T-helper 17 cell (primary cell): ENCODE measurements at places on chromosomes 7 and 10. TPM values are rescaled to one million over a fixed set of nuclear protein-coding genes. Genes with fewer than 3 reads are reported as not detected.

GRCh38 chr10:72272689-72273409, 875 bp upstream of the DDIT4 start:
- no peak for DNase-seq
- peaks cover 39% of the 10 kb centered on the region for H3K4me1 ChIP-seq
- H3K27me3 ChIP-seq, result no peaks in the 10 kb centered on the region
- peak overlapping the region; percentile 97 for H3K27ac ChIP-seq
- peak overlapping the region; percentile 98 for H3K4me3 ChIP-seq
- H3K36me3 ChIP-seq, result peaks cover 12% of the 10 kb centered on the region

DNA sequence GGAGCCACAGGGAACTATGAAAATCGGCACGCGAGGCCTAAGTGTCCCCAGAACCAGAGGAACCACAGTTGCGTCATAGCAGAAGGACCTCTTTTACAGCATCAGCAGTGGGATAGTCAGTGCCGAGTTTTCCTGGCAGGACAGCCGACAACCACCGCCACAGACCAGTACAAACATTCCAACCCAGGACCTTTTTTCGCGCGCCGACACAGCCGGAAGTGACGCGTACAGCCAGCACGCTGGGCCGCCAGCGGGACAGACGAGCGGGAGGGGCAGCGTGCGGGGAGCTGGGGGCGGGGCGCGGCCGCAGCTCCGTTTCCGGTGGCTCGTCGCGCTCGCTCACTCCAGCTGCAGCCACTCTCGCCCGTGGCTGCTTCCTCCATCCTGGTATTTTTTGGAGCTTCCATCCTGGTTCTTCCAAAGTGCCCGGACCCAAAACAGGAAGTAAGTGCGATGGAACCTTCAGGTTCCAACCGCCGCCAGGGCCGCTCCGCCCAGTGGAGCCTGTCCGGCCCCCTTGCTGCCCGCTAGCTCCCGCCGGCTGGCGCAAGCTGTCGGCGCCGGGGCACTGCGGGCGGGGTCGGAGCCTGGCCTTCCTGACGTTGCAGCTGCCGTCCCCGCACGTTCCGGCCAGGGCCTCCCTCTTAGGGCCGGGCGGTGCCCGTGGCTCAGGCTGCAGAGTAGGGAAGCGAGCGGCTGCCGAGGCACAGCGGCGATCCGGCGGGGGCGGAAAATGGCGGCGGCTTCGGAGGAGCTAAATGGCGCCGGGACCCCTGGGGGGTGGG, at the start of gene DMTF1:
TSS of gene DMTF1 (plus strand) at position 342 of the 785 bp plus-strand sequence. CDS start 12,489 bp downstream, outside the sequence.
- H3K27ac ChIP-seq, result peak within 1 kb of the TSS; percentile 99
- peaks cover 37% of the 10 kb centered on the region for H3K4me1 ChIP-seq
- H3K27me3 ChIP-seq, result no peaks in the 10 kb centered on the region
- DNase-seq, result peak; percentile 83
- H3K36me3 ChIP-seq, result peaks cover 6% of the 10 kb centered on the region

C10orf67 gene
- 0.26 TPM for total RNA-seq

DNA sequence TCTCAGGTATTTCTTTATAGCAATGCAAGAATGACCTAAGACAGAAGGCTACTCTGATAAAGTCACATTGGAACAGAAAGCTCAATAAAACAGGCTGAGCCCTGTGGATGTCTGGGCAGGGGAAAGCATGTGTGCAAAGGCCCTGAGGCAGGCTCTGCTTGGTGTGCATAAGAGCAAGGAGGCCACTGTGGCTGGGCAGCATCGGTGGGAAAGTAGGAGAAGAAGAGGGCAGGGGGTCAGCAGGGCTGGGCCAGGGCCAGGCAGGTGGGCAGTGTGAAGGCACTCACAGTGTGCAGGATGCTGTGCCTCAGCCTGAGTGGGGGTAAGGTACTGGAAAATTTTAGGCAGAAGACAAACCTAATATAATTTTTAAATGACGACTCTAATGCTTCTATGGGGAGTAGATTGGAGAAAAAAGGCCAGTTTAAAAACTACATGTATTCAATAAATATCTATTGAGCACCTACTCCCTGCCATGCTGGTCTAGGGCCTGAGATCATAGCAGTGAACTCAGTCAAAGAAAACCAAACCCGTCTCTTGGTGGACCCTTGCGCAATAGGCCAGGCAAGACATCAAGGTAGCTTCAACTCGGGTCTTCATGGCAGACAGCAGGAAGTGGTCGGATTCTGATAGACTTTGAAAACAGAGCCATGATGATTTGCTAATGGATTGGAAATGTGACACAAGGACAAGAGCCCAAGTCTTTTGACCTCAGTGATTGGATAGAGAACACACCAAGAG, 572.3 kb downstream of the TCERG1L start:
- DNase-seq, result no peak
- H3K36me3 ChIP-seq, result no peaks in the 10 kb centered on the region

DNA sequence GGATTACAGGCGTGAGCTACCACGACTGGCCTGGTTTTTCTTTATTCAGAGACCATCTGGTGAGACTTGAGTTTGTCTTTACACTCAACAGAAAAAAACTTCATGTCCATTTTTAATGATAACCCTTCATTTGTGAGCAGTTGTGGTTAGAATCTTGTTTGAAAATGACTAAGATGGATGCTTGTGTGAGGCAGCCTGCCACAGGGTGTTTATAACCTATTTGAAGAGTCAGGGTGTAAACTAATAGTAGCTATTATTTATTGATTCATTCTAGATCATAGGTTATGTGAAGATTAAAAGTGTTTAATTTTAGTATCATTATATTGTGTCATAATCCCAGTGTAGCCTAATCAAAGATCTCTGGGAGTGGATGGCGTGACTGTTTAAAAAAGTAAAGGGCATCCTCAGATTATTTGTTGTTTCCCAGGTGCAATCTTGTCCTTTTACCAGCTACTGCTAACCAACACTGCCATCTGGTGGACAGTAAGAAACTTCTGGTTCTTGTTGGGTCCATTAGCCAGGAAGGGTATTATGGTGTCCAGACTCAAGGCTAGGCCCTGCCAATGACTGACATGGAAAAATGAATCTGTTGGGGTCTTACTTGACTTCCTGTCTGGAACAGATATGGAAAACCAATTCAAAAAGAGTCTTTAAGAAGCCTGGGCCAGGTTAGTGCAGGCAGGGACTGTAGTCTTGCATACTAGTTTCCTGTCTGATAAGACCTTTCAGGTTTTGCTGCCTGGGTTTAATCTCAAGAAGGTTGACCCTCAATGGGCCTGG, 24.9 kb downstream of the NRBF2 start:
- peak overlapping the region; percentile 24 for H3K27ac ChIP-seq
- H3K4me3 ChIP-seq, result peak overlapping the region; percentile 12
- H3K4me1 ChIP-seq, result peaks cover 16% of the 10 kb centered on the region

- no peak overlapping the region for H3K4me3 ChIP-seq
- H3K4me1 ChIP-seq, result peaks cover 3% of the 10 kb centered on the region
- no peak for DNase-seq
- no peak overlapping the region for H3K27ac ChIP-seq
- peaks cover 3% of the 10 kb centered on the region for H3K36me3 ChIP-seq
Measured at GRCh38 chr7:154864523-154864891, 138.4 kb downstream of the PAXIP1 start.

DNA sequence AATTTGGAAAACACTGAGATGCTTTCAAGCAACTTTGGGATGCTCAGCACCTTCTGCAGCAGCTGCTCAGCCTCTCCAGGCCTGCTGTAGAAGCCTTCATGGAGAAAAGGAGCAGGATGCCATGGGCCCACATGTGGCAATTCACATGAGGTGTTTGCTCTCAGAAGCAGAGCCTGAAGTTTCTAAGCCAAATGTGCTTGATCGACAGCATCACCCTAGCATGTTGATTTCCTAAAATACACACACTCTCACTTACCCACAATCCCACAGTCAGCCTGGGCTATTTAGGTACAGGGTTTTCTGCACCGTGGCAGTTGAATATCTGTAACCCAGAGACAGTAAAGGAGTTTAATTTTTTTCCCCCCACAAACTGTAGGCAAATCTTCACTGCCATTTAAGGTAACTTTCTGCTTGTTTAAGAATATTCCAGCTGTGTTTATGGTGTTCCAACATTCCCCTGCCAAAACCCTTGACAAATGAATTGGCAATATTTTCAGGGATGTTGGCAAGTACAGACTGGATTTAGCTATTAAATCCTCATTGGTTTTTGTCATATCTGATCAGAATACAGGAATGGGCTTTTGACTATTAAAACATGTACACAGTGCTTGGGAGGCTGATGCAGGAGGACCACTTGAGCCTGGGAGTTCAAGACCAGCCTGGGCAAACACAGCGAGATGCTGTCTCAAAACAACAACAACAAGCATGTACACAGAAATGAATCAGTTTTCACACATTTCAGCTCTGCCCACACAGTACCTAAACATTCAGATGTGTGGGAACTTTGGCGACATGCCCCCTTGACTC, 244.2 kb downstream of the CELF2 start:
- H3K4me3 ChIP-seq, result peak overlapping the region; percentile 50
- H3K27me3 ChIP-seq, result no peaks in the 10 kb centered on the region
- H3K27ac ChIP-seq, result peak overlapping the region; percentile 91
- DNase-seq, result no peak

- peak overlapping the region; percentile 65 for H3K27ac ChIP-seq
- H3K4me3 ChIP-seq, result no peak overlapping the region
- no peak for DNase-seq
- no peaks in the 10 kb centered on the region for H3K36me3 ChIP-seq
- peaks cover 20% of the 10 kb centered on the region for H3K27me3 ChIP-seq
Measured at GRCh38 chr7:111756687-111757178, 194.4 kb upstream of the IMMP2L start.

DNA sequence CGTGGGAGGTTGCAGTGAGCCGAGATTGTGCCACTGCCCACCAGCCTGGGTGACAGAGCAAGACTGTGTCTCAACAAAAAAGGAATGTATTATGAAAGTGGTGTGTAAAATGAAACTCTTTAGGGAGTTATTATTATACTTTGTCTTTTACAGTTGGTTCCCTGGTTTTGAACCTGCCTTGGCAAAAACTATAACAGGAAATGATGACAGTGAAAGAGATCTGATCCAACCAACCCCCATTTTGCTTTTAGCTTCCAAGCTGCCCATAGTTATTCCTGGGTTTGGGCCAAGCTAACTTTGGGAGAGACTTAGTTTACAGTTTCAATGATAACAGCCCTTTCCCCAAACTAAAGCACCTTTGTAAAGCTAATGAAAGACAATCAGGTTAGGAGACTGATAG, 34.1 kb upstream of the NMT2 start:
- H3K27me3 ChIP-seq, result no peaks in the 10 kb centered on the region
- no peak for DNase-seq
- no peak overlapping the region for H3K27ac ChIP-seq

PCGF5 gene
- total RNA-seq, result 86.8 TPM
